ENCODE measurements at places on chromosomes 7 and 10. TPM values are rescaled to one million over a fixed set of nuclear protein-coding genes. Genes with fewer than 3 reads are reported as not detected.

Gene RASSF4
- total RNA-seq, result 6.2 TPM

Gene SYT15
- 0.58 TPM for total RNA-seq

Gene BEND7
- not detected for total RNA-seq

Gene RBP3
- total RNA-seq, result not detected

Gene ADIRF
- not detected for total RNA-seq

Gene CALHM3
- total RNA-seq, result not detected

DNA sequence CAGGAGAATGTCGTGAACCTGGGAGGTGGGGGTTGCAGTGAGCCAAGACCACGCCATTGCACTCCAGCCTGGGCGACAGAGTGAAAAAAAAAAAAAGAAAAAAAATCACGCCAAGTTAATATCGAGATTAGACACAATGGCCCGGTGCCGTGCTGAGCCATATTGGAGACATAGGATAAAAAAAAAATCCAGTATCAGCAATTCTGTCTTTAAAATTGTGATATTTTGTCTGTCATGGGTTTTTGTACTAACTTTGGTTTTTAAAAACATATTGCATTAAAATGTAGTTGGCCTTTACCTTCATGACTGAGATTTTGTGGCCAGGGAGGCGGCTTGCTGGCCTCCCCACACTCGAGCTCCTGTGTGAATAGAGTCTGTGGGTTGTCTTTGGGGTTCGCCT, 62.8 kb upstream of the PITRM1 start:
- no peak for DNase-seq

- DNase-seq, result no peak
Observed at GRCh38 chr7:128420773-128421172, 11.0 kb upstream of the IMPDH1 start.

DNA sequence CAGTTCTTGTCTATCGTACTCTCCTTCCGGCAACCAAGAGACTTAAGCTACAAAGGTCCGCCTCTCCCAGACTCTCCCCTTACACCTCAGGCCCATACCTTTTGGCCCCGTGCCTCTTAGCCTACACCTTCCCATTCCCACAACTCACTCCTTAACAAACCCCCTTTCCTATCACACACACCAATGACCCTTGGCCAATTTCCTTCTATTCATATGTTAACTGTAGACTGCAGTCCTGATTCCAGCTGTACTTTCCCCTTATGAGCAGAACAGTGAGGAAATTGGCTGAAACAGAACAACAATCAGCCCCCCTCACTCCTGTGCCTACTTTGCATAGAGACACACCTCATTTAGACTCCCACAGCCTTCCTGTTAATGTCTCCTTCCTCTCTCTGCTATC, 1.4 kb upstream of the TMEM139 start:
- DNase-seq, result no peak

GRCh38 chr10:50291261-50291850, 40.0 kb upstream of the ASAH2 start:
- DNase-seq, result no peak

GRCh38 chr10:86591436-86591835, 62.9 kb upstream of the OPN4 start:
- no peak for DNase-seq

GRCh38 chr10:71780719-71781118, 7.4 kb upstream of the VSIR start:
- DNase-seq, result no peak

- DNase-seq, result no peak
Observed at GRCh38 chr7:401495-401894, 111.5 kb downstream of the FOXL3 start.

- DNase-seq, result no peak
Observed at GRCh38 chr10:101367569-101368453, 13.8 kb downstream of the BTRC start.

DNA sequence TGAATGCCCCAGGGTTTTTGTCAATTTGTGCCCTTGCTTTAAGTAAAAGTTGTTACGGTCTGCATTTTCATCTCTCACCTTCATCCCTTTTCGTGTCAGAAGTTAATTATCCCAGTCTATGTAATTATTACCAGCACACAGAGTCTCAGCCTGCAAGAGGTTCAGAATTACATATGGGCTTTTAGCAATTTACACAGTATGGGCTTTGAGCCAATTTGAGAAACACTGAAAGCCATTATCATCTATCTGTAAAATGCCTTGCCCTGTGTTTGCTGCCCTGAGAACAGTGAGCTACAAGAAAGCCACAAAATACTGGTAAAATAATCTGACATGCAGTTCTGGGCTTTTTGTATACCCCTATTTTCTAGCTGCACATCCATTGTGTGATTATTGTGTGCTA, 125.6 kb upstream of the STEAP4 start:
- no peak for DNase-seq

DNA sequence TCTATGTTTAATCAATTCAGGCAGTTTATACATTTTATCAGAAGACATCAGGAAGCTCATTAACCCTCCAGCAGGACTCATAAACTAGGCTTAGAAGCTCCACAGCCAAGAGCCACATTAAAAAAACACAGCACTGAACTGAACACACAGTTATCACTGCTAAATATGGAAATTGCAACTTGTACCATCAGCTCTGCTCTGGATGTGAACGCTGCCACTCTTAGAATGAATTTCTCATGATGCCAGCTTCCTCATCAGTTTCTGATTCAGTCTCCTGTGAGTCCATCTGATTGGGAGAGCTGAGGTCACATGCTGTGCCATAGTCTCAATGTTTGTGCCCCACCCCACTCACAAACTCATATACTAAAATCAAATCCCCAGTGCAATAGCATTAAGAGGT, 17.1 kb upstream of the ING3 start:
- DNase-seq, result no peak

GRCh38 chr10:75651417-75651816, 220.0 kb downstream of the LRMDA start:
- no peak for DNase-seq
